OCI-M1 (cell line): ENCODE measurements at places on chromosomes 13 and 19.

DNA sequence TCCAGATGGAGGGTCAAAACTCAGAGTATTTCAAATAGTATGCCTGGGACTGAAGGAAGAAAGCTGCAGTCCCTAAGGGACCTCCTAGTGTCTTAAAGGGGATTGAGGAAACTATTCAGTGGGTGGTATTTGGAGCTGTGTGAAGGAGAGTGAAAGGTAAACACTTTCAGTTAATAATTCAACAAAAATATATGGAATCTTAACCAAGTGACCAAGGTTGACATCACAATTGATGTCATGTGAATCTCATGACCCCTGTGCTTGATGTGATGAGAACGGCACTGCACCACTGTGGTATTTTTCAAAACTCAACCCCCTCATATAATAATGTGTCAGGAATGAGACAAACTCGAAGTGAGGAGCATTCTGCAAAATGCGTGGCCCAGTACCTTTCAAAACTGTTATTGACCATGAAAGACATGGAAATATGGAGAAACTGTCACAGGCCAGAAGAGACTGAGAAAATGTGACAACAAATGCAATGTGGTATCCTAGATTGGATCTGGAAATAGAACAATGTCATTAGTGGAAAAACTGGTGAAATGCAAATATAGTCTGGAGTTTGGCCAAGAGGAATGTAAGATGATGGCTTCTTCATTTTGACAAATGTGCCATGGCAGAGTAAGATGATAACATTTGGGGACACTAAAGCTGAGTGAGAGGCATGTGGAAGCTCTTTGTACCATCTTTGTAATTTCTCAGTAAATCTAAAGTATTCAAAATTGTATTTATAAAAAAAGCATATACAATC is 553.9 kb downstream of the RFC3 start:
- DNase-seq = no peak

DNA sequence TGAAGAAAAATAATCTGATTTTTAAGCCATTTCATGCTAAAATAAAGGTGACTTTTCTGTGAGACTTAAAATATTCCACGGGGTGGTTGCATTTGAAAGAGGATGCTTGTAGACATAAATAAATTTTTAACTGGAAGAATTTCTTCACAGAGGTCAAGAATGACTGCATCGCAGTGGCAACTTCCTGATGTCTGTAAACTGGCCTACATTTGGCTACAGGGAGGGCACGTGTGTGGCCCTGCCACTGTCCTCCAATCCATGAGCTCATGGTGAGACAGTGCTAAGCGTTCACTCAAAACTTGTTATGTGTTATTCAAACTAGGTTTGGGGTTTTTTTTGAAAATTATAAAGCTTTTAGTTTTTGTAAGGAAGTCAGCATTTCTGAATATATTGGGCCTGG is 1089.3 kb downstream of the EFNB2 start:
- DNase-seq = peak; percentile 46

DNA sequence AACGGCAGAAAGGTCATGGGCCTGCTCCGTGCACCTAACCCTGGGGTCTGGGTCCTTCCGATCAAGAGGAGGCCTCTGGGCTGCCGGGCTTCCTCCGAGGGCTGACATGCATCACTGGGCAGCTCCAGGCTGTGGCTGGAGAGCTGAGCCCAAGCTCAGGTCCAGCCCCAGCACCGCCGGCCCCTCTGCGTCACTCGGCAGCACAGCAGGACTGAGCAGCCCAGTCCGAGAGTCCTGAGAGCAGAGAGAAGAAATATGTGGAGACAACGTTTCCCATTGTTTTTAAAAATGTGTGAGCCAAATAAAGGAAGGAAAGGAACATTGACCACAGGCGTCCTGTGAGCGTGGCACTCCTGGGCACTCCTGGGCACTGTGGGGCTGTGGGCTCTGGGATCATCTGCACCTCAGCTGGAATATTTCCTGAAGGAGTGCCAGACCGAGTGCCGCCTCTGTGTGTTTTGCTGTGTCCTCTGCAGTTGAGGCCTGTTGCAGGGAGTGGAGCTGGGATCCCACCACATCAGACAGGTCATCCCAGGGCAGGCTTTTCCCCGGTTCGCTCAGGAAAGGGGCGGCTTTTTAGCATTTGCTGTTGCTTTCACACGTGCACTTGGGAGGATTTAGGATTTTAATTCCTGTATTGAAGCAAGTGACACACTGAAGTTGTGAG is 37.8 kb upstream of the TFDP1 start:
- no peak for DNase-seq

DNA sequence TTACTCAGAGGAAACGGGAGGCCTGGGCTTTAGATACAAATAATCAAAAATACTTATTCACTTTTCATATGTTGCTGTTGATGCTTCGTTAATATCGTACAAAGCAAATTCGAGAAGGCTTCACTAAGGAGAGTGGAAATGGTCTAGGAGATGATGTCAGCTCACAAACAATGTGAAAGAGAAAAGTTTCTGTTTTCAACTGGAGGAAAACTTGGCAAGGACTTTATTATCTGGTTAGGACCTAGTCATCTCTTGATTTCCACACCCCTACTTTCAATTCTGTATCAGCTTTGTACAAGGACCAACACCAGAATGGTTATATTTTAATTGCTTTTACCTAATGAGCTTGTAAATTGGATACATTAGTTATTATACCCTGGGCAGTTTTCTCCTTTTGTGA is 88.0 kb downstream of the SLC10A2 start:
- no peak for DNase-seq

- DNase-seq = no peak
Measured at GRCh38 chr13:111912991-111913760, 153.8 kb upstream of the SOX1 start.

DNA sequence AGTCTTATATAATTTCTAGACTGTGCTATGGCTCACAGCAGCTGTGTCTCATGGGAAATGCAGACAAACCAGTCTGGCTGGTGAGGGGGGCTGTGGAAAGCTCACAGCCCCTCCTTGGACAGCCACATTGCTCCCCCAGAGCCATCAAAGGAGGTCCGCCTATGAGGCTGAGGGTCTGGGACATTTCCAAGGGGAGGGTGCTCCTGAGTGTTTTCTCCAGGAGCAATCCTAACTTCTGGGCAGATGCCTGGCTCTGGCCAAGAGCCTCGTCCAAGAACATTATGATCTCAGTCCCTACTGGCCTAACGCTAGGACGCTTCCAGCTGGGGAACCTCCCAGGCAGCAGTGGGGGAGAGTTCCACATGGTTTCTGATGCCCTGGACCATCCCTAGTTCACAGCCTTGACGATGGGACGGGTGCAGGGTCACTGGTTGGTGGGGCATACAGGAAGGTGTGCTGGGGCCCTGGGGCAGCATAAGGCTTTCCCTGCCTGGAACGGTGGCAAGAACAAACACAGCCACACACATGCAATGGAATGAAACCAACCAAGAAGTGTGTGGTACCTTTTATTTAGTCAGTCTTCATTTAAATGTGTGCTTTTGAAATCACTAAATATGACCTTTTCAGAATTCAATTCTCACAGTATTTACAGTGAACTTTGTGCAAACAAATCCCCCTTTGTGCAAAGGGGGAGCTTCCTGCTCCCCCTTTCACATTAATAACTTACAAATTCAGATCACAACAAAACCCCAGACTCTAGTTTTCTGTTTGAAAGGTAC is 60.6 kb downstream of the CDADC1 start:
- no peak for DNase-seq

DNA sequence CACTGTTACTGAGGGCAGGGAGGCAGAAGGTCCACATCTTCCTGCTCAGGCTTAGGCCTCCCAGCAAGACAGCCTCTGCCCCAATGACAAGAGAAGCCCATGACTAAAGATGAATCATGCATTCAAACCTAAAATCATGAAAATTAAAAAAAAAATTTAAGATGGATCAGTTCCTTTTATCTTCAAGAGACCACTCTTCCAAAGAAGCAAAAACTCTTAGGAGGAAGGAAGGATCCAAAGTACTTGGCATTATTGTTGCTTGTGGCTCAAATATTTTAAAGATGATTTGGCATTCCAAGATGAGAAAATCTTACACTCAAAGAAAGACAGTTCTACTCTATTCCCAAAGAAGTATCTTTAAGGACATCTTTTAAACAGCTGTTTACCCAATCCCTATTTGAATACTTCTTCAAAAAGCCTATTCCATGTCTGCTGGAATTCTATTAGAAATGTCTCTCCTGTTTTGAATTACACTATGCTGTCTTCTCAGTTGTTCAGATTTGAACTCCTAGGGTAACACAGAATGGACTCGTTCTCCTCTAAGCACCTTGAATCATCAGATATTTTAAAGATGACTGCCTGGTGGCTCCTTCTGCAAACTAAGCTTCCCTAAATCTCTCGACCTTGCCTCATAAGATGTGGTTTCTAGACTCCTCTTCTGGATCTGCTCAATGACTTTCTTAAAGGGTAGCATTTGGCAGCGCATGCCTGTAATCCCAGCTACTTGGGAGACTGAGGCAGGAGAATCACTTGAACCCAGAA is 7.0 kb downstream of the SERP2 start:
- no peak for DNase-seq
